ENCODE measurements at places on chromosomes 6 and 20. TPM values are rescaled to one million over a fixed set of nuclear protein-coding genes. Genes with fewer than 3 reads are reported as not detected.

DNA sequence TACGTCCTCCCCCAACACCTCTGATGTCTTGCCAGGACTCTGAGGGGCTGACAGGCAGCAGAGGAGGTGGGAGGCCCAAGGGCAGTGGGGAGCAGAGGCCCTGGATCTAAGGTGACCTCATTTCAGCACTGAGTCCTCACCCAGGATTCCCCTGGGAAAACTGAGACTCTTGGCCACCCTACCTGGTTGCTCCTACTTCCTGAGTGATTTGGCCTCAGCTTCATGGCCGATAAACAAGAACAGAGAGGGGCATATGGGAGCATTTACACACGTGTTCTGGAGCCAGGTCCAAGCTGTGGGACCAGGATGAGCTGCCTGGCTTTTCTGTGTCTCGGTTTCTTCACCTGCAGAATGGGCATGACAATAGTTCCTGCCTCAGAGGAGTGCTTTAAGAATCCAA lies 133.8 kb downstream of the ANKRD60 start:
- no peak overlapping the region for H3K4me3 ChIP-seq
- H3K36me3 ChIP-seq, result no peaks in the 10 kb centered on the region
- H3K4me1 ChIP-seq, result no peaks in the 10 kb centered on the region
- H3K27me3 ChIP-seq, result no peaks in the 10 kb centered on the region
- no peak for DNase-seq

Gene PLEKHG1
- 11.9 TPM for total RNA-seq

DNA sequence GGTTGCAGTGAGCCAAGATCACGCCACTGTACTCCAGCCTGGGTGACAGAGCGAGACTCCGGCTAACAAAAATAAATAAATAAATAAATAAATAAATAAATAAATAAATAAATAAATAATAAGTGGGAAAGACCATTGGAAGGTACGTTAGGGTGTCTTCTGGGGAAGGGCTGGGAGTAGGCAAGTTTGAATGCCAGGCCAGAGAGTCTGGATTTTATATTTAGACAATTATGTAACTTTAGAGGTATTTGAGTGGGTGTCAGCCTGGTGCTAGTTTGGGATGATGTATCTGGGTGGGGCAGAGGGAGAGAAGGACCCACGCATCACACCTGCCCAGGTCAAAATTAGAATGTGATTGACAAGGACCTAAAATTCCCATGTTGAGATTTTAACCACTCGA lies 108.5 kb upstream of the PRND start:
- H3K36me3 ChIP-seq, result no peaks in the 10 kb centered on the region
- no peak overlapping the region for H3K27ac ChIP-seq

- no peak for DNase-seq
- no peaks in the 10 kb centered on the region for H3K27me3 ChIP-seq
- H3K36me3 ChIP-seq, result no peaks in the 10 kb centered on the region
- no peak overlapping the region for H3K4me3 ChIP-seq
- no peak overlapping the region for H3K27ac ChIP-seq
Measured at GRCh38 chr6:39411001-39411400, 88.5 kb upstream of the KCNK16 start.

DNA sequence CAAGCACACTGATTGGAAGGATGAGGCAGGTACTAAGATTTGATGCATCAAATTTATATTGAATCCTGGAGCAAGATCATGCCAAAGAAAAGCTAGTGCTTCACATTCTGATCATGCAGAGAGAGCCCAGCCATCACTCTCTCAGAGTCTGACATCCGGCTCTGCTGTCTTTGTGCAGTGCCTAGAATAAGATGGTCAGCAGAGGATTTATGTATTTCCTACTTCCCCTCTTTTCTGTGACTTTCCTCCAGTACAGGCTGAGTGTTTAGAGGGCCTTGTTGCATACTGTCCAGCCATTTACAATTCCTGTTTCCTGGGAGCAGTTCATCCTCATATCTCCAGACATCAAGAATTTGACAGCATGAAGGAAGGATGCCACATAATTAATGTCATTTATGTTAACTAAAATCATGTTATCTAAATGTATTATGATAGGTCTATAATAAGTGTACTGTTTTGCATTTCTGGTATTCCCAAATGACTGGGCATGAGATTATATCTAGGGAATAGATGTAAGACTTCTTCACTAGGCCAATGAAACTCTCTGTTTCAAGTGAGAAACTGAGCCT lies 167.6 kb downstream of the EPM2A start:
- H3K27ac ChIP-seq, result no peak overlapping the region
- H3K27me3 ChIP-seq, result no peaks in the 10 kb centered on the region
- DNase-seq, result no peak
- no peaks in the 10 kb centered on the region for H3K4me1 ChIP-seq
- H3K4me3 ChIP-seq, result no peak overlapping the region
- no peaks in the 10 kb centered on the region for H3K36me3 ChIP-seq

- H3K4me3 ChIP-seq, result no peak overlapping the region
- H3K27me3 ChIP-seq, result no peaks in the 10 kb centered on the region
- H3K36me3 ChIP-seq, result no peaks in the 10 kb centered on the region
- H3K27ac ChIP-seq, result no peak overlapping the region
Measured at GRCh38 chr6:48229841-48230240, 118.8 kb upstream of the PTCHD4 start.

Gene PRND
- total RNA-seq, result 0.23 TPM

Gene DPPA5
- not detected for total RNA-seq

GRCh38 chr6:161850562-161850961 lies 576.7 kb upstream of the AGPAT4 start:
- H3K4me3 ChIP-seq, result no peak overlapping the region
- no peaks in the 10 kb centered on the region for H3K4me1 ChIP-seq
- H3K36me3 ChIP-seq, result no peaks in the 10 kb centered on the region
- no peak overlapping the region for H3K27ac ChIP-seq
- H3K27me3 ChIP-seq, result no peaks in the 10 kb centered on the region

Gene SLC22A2
- not detected for total RNA-seq

GRCh38 chr6:106502559-106502958 lies 126.7 kb downstream of the RTN4IP1 start:
- no peaks in the 10 kb centered on the region for H3K36me3 ChIP-seq
- H3K4me3 ChIP-seq, result no peak overlapping the region
- no peak for DNase-seq
- no peak overlapping the region for H3K27ac ChIP-seq

Gene OR2B6
- total RNA-seq, result not detected

Gene CRYBG1
- total RNA-seq, result 8.7 TPM

Gene PNLDC1
- total RNA-seq, result 0.08 TPM

DNA sequence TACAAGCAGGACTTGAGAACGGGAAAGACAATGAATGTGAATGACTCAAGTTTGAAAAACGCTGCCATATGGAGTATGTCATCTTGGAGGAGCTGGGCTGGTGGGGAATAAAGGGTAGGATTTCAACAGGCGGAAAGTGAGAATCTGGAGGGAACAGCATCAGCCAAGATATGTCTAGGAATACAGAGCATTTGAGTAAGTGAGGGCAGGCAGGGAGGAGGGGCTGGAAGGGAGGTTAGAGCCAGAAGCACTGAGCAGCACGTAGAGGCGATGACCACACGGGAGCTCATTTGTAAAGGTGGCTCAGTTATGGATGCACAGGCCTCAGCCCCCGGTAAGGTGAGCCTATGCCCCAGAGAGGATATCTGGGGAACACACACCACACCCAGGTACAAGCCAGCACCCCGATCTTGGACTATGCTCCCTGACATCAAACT lies 115.1 kb downstream of the ZMYND8 start:
- H3K4me3 ChIP-seq, result no peak overlapping the region
- DNase-seq, result no peak
- H3K4me1 ChIP-seq, result no peaks in the 10 kb centered on the region
- H3K27ac ChIP-seq, result no peak overlapping the region
- no peaks in the 10 kb centered on the region for H3K27me3 ChIP-seq
- peaks cover 10% of the 10 kb centered on the region for H3K36me3 ChIP-seq

GRCh38 chr20:6559791-6560190 lies 207.7 kb upstream of the BMP2 start:
- DNase-seq, result no peak
- no peaks in the 10 kb centered on the region for H3K36me3 ChIP-seq
- no peaks in the 10 kb centered on the region for H3K4me1 ChIP-seq
- no peaks in the 10 kb centered on the region for H3K27me3 ChIP-seq

GRCh38 chr20:48816282-48817205 lies 11.3 kb downstream of the PREX1 start:
- DNase-seq, result no peak
- H3K27me3 ChIP-seq, result no peaks in the 10 kb centered on the region
- no peaks in the 10 kb centered on the region for H3K36me3 ChIP-seq
- no peak overlapping the region for H3K27ac ChIP-seq
- no peak overlapping the region for H3K4me3 ChIP-seq

- DNase-seq, result no peak
- H3K36me3 ChIP-seq, result no peaks in the 10 kb centered on the region
- H3K4me1 ChIP-seq, result no peaks in the 10 kb centered on the region
- no peak overlapping the region for H3K4me3 ChIP-seq
Measured at GRCh38 chr6:163761481-163761880, 347.0 kb downstream of the QKI start.

Gene CLVS2
- total RNA-seq, result not detected

- H3K27ac ChIP-seq, result no peak overlapping the region
- no peaks in the 10 kb centered on the region for H3K36me3 ChIP-seq
- no peaks in the 10 kb centered on the region for H3K4me1 ChIP-seq
- no peak overlapping the region for H3K4me3 ChIP-seq
Measured at GRCh38 chr20:46111028-46111835, 6.9 kb upstream of the CD40 start.

Gene GINM1
- 22.7 TPM for total RNA-seq

DNA sequence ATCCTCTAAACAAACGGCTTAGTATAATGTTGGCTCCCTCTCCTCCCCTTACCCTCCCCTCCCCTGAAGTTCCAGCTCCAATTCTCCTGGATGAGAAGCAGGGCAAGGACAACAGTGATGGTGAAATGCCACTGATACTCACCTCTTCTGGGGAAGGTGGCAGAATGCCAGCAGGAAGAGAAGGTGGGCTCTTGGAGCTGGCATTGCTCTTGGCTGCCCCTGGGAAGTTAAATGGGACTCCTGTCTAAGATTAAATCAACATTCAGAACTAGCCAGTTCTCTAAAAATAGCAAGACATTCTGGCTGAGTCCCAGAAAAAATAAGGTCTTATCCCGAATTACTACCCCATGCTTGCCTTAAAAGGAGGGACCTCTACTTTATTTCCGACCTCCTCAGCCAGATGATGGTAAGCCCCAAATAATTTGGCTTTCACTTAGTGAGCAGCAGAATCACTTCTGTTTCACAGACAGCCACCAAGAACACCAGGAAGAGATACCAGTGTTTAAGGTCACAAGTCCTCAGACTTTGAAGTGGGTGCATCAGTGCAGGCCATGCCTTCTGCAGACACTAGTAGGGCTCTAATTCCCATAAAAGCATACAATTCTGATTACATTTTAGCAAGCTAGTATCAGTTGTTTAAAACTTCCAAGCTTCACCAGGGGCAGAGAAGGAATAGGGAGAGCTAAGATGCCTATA lies 46.0 kb upstream of the IL17A start:
- no peak overlapping the region for H3K4me3 ChIP-seq
- H3K4me1 ChIP-seq, result no peaks in the 10 kb centered on the region
- H3K27ac ChIP-seq, result no peak overlapping the region
- no peaks in the 10 kb centered on the region for H3K27me3 ChIP-seq
- no peak for DNase-seq
- H3K36me3 ChIP-seq, result no peaks in the 10 kb centered on the region

- no peaks in the 10 kb centered on the region for H3K36me3 ChIP-seq
- no peak overlapping the region for H3K27ac ChIP-seq
- no peak for DNase-seq
- no peak overlapping the region for H3K4me3 ChIP-seq
- no peaks in the 10 kb centered on the region for H3K27me3 ChIP-seq
Measured at GRCh38 chr6:148998704-148999103, 251.9 kb downstream of the UST start.

Gene HCRTR2
- total RNA-seq, result not detected

Gene ZBP1
- total RNA-seq, result 0.14 TPM

DNA sequence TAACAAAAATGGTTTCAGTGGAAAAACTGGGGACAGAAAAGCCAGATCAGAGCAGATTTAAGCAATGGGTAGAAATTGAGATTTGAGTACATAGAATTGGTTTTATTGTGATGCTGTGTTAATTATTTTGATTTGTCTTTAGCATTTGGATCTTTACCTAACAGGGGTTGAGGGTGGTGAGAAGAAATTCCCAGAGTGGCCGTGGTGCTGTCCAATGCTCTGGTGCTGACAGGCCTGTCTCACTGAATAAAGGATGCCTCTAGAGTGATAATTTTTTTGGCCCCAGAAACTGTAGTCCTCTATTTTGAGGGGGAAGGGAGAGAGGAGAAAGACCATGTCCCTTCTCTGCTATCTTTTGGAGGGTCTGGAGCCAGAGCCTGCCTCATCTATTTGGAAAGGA lies 79.1 kb downstream of the LYRM2 start:
- DNase-seq, result no peak
- no peak overlapping the region for H3K4me3 ChIP-seq
- H3K27ac ChIP-seq, result no peak overlapping the region
- peaks cover 3% of the 10 kb centered on the region for H3K4me1 ChIP-seq

DNA sequence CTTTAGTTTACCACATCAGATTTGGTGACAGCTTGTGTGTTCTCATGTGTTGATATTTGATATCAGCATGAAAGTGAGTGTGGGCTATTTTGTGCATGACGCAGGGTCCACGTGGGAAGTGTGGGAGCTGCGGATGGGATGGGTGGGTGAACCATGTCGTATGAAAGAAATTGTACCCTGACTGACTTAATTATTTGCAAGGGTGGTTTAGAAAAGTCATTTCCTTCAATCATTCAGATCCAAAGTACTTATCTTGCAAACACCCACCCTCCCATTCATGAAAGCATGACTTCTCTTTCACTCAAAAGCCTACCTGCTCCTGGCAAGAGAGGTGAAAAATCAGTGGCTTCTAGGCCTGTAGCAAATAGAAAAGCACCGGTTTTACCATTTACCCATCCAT lies 91.8 kb upstream of the BACH2 start:
- no peaks in the 10 kb centered on the region for H3K36me3 ChIP-seq
- no peaks in the 10 kb centered on the region for H3K27me3 ChIP-seq
- H3K27ac ChIP-seq, result no peak overlapping the region
- DNase-seq, result no peak

GRCh38 chr20:31861385-31862156 lies 8.8 kb downstream of the DUSP15 start:
- no peaks in the 10 kb centered on the region for H3K36me3 ChIP-seq
- peaks cover 7% of the 10 kb centered on the region for H3K4me1 ChIP-seq
- H3K27ac ChIP-seq, result no peak overlapping the region

GRCh38 chr6:20775981-20776380 lies 241.7 kb downstream of the CDKAL1 start:
- H3K27me3 ChIP-seq, result no peaks in the 10 kb centered on the region
- no peak for DNase-seq
- peaks cover 5% of the 10 kb centered on the region for H3K4me1 ChIP-seq
- no peak overlapping the region for H3K4me3 ChIP-seq
- no peak overlapping the region for H3K27ac ChIP-seq

DNA sequence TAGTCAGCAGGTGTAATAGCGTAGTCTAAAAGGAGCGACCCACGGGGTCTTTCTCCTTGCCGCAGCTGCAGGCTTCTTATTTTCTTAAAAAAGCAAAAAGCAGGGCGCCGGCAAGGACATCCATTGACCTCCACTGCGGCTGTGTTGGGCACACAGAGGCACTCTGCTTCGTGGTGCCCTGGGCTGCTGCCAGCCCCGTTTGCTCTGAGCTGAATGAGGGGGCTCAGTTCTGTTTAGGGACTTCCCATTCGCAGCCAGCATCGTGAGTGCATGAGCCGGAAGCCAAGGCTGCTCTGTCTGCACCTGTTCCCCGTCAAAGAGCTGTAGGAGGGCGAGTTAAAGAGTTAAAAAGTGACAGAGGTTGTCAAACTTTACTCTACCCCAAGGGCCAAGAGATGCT lies 1.7 kb upstream of the SLC22A2 start:
- H3K4me3 ChIP-seq, result no peak overlapping the region
- no peaks in the 10 kb centered on the region for H3K27me3 ChIP-seq
- peaks cover 3% of the 10 kb centered on the region for H3K4me1 ChIP-seq
- no peak for DNase-seq
- no peaks in the 10 kb centered on the region for H3K36me3 ChIP-seq
